NCI-H2227 treated with DMSO at 0.1 percent for 48 hours (cell line): ENCODE measurements at places on chromosomes 6 and 20.

GRCh38 chr6:52376763-52377162, 14.8 kb downstream of the PAQR8 start:
- no peak for DNase-seq

GRCh38 chr6:6612308-6612707, 23.8 kb downstream of the LY86 start:
- DNase-seq: no peak

GRCh38 chr6:163716690-163717089, 302.2 kb downstream of the QKI start:
- no peak for DNase-seq

GRCh38 chr6:142026471-142026870, 106.3 kb upstream of the GJE1 start:
- DNase-seq: no peak

DNA sequence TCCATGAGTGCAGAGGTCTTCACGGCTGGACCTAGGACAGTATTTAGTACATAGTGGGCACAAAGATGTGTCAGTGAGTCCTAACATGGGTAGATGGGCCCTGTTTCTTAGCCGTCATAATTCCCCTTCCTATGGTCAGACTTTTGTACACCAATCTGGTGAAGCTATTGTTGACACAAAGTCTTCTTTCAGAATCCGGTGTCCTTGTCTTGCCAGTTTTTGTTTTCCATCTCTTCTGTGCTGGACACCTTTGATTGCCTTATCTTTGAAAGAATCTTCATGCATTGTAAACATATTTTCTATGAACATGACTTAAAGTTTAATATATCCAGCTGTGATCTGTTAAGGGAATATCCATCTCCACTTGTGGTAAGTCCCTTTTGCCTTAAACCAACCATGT, 4.5 kb downstream of the LRRC1 start:
- no peak for DNase-seq

DNA sequence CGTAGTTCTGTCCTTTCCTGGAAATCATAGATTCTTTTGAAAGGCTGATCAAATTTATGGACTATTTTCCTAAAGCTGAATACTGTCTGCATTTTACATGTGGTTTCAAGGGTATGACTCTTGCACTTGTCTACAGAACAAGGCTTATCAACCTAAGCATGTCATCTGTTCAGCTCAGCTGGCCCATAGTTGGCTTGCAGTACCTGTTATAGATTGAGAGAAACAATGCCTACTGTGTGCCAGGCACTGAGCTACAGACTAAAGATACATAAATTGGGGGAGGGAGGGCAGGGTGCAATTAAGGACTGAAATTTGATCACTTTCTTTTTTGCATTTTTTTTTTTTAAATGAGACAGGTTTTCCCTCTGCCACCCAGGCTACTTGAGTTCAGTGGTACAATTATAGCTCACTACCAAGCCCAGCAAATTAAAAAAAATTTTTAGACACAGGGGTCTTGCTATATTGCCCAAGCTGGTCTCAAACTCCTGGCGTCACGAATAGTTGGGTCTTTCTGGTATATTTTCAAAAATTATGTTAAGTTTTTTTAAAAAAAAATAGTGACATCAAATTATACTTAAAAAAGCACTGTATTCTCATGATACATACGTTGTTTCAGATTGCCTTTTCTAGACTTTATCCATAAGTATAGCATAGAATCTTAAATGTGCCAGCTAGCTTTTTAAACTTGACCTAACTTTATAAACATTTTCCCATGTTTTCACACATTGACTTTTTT, 52.2 kb downstream of the RREB1 start:
- DNase-seq: no peak
